NCI-H1105 treated with DMSO at 0.1 percent for 48 hours (cell line): ENCODE measurements at places on chromosomes 3 and 15.

- peak; percentile 73 for DNase-seq
These were observed at the start of gene ELL3 for GRCh38 chr15:43776718-43777266. TSS of gene ELL3 (minus strand) at chr15:43776966. CDS start at chr15:43776901, 65 bp downstream.

DNA sequence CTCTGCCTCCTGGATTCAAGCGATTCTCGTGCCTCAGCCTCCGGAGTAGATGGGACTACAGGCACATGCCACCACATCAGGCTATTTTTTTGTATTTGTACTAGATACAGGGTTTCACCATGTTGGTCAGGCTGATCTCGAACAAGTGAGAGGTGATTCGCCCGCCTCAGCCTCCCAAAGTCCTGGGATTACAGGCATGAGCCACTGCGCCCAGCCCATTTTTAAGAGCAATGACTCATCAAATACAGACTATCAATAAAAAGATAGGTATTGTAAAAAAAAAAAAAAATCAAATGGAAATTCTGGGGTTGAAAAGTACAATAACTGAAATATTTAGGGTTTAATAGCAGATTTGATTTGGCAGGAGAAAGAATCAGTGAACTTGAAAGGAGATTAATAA lies 129.0 kb downstream of the TJP1 start:
- DNase-seq, result no peak

GRCh38 chr3:129282727-129283327 lies 4.2 kb downstream of the HMCES start:
- DNase-seq, result no peak

GRCh38 chr3:188233320-188233719 lies 79.4 kb downstream of the LPP start:
- no peak for DNase-seq

DNA sequence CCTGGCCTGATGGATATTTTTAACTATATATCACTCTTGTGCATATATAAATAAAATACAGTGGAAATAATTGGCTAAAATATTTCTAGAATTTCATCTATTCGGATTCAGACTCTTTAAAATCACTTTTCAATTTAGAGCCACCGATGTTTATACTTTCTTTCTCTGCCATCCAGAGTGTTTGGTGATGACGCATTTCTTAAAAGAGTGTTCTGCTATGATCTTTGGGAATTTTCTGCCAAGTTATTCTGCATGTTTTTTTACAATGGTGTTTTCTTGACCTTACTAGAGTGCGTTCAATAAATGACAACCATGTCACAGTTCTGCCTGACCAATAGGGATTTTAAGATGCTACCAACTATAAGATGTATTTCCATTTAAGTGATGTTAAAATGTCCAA lies 30.2 kb downstream of the PPP2R3A start:
- no peak for DNase-seq

GRCh38 chr15:36579792-36580431 lies 486 bp downstream of the CDIN1 start:
- DNase-seq, result peak; percentile 19

DNA sequence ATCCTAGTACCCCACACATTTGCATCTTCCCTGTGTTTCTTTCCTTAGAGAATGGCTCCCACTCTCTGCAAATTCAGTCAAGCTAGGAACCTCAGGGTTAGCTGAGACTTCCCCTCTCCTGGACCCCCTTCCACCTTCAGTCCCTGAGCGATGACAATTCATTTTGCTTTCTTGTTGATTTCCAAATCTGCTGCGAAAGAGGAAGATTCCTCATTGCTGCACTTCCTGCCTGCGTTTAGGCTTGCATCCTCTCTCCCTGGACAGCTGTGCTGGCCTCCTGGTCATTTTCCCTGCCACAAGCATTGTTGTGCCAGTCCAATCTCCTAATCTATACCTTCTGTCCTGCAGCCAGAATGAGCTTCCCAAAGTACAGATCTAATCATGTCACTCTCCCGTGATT lies 12.3 kb upstream of the DGKG start:
- DNase-seq, result no peak

GRCh38 chr15:62569460-62570404 lies 404.6 kb upstream of the C2CD4B start:
- peak; percentile 99 for DNase-seq

- DNase-seq, result no peak
These were observed 41.1 kb downstream of the MFSD1 start for GRCh38 chr3:158842976-158843375.

DNA sequence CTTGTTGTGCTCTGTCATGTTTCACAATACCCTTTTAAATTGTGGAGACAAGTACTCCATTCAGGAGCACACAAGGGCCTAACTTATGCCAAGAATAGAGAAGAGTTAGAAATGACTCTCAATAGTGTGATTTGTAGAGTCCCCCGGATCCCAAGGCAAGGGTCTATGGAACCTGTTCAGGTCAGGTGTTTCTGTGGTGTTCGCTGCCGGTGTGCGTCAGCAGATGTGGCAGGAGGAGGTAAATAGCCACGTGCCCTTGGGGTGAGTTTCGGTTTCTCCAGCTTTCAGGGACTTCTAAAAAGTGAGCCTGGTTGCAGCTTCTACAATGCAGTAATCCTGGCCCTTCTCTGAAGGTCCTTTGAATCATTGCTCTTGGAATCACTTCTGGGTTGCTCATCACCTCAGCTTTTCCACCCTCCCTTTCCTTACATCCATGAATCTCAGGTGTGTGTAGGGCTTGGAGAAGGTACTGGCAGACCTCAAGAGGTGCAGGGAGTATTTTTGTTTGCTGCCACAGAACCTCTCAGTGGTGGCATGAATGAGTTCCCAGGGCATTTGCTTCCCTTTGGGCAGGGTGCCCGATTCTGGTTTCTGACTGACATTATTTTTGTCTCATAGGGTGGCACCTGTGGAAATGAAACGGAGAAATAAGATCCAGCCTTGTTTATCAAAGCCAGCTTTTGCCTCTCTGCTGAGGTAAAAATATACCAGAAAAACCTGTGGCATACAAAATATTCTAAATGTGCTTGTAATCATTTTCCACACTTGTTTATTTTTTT lies 7.3 kb downstream of the ST3GAL6 start:
- no peak for DNase-seq

DNA sequence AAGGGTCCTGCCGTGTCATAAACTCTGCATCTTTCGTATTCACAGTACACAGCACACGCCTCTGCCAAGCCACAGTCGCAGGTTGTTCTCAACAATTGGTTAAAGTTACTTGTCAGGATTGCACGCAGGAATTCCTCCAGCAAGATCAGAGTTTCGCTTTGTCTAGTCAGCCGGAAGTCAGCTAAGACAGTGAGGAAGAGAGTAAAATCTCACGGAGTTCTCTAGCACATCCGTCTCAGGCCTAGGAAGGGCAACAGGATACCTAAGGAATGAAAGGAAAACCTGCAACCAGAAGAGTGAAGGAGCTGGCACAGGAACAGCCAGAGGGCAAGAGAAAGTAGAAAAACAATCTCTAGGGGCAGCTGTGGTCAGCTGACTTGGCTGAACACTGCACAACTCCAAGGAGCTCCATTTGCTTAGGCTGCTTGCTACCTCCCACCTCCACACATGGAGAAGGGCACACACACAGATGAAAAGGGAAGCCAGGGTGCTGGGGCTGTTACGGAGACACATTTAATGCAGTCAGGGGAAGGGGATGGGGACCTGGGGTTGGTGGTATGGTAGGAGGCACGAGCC lies 23.7 kb downstream of the RORA start:
- DNase-seq, result no peak

DNA sequence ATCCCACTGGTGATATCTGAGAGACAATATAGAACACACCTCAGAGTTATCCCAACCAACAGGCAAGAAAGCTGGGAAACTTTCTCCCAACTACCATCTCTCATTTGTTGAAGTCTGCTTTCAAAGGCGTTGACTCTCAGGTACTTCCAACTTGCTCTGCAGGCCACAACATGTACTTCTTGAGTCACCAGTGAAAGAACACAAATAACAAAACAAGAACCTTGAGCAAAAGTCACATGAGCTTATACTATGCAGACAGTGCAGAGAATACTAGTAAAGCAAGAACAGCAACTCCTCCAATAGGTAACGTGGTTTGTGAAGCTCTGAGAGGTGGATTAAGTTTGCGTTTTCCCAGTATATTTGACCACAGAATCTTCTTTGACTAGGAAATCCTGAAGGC lies 20.6 kb downstream of the SNTN start:
- no peak for DNase-seq

GRCh38 chr15:42071717-42072116 lies 22.6 kb downstream of the PLA2G4D start:
- no peak for DNase-seq

GRCh38 chr15:79036323-79036722 lies 54.3 kb downstream of the RASGRF1 start:
- DNase-seq, result no peak

DNA sequence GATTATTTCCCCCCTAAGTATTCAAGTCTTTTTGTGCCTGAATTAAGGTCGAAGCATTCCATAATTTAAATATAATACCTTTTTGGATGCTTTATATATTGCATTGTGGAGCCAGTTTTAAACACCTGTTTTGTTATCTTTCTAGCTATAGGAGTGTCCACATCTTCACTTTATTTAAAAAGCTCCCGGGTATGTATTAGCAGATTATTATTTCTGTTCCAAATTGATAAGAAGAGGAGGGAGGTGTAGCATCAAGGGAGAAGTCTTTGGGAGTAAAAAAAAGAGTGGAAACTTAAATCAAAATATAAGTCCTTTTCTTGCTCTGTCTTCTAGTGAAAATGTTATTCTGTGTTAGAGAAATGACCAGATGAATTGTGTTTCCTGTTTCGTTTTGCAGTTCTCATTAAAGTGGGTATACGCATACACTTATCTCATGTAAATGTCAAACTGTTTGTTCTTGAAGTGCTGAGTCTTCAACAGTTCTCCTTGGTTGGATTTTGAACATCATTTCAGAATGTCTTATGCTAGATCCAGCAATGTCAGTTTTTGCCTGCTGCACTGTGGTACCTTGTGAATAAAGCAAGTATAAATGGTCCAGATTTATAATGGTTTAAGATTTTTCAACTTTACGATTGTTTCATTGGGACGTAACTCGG lies 105.8 kb downstream of the FNDC3B start:
- DNase-seq, result no peak

GRCh38 chr3:131231710-131232389 lies 149.7 kb upstream of the NUDT16 start:
- DNase-seq, result peak; percentile 91

DNA sequence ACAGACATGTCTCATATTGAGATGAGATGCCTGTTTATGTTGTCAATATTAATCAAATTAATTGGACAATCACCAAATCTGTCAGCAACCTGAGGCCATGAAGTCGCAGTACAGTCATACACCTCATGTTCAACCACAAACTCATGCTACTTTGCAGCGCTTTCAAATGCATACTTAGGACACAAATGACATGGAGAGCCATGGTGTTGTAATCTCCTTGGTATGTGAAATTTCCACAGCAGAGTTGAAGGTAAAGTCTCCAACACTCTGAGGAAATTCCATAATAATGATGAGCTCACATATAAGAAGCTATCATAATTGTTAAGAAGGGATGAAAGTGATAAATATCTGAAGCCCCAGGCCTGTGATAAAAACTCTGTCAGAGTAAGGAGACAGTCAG lies 873.9 kb downstream of the MCTP2 start:
- DNase-seq, result no peak

DNA sequence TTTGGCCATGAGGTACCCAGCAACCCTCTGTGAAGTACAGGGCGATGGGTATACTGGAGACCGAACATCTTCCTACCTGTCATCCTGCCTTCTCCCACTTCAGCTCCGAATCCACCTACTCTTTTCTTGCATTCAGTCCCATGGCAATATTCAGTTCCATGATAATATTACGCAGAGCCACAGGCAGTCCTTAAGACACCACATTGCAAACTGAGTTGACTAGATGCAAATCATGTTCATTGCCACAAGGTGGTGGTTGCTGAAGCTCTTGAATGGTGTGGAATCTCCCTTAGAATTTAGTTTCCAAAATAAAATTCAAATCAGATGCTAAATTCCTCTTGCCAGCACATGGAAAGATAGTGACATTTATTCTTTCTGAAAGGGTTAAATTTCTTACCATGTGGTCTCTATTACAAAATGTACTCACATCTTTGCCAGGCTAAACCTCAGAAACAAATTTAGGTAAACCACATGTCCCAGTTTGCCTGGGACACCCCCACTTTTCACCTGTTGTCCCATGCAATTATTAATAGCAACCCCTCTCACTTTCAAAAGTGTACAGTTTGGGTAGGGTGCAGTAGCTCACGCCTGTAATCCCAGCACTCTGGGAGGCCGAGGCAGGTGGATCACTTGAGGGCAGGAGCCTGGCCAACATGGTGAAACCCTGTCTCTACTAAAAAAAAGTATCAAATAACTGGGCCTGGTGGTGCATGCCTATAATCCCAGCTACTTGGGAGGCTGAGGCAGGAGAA lies 1.7 kb upstream of the NME9 start:
- no peak for DNase-seq

- DNase-seq, result no peak
These were observed 55.1 kb downstream of the RBMS3 start for GRCh38 chr3:29335943-29336342.

DNA sequence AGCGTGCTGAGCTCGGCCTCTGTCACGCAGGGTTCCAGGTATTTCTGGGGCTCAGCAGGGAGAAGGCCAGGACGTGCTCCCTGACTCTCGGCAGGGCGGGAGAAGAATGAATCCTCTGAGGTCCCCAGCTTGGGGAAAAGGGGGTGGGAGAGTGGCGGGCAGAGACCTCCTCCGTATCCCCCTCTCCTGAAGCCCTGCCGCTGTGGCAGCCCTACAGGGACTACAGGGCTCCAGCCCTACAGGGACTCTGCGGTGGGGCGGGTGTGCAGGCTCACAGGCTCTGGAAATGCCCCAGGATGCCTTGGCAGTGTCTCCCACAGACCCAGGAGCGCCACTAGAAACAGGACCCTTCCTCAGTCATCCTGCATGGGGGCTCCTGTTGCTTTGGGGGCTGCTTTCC lies 46.2 kb downstream of the HMCES start:
- no peak for DNase-seq

- no peak for DNase-seq
These were observed 21.6 kb downstream of the BUB1B start for GRCh38 chr15:40182358-40183029.

DNA sequence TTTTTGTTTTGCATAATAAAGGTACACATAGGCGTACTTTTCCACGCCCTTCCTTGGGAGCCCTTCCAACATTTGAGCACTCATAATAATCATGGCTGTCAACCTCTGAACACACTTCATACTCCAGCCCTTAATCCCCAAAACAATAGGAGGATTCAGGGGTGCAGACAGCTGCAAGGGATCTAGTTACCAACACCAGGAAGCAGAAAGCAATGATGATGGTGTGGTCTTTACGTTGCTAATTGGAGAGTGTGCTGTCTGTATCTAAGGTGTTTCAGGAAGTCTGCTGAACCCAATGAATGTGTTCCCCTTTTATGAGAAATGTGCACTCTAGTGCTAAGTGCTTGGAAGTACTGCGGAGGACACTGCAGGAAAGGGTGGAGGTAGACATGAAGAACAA lies 60.3 kb upstream of the PDZRN3 start:
- peak; percentile 79 for DNase-seq
